Activated naive CD4-positive, alpha-beta T cell (primary cell): ENCODE measurements at places on chromosomes 5 and 9.

DNA sequence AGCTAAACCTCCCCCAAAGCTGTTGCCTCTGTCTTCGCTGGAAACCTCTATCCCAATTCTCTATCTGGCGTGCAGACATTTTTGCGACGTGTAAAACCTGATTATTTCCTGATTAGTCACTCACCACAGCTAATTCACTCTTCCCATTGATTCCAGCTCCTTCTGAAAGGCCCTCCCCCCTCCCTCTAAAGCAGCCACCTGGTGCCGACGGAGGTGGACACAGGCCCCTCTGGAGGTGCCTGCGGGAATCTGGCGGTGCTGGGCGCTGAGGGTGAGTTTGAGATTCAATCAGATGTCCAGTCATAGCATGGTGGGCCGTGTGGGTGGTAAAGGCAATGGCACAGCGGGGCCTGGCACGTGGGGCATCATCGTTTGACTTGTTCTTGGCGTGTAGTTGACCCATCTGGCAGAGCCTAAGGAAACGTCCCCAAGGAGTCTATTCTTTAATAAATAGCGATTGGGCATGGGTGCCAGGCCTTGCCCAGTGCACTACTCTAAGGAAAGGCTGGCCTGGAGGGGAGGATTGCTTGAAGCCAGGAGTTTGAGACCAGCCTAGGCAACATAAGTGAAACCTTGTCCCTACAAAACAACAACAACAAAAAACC lies 271.1 kb upstream of the MVB12B start:
- no peak for DNase-seq

DNA sequence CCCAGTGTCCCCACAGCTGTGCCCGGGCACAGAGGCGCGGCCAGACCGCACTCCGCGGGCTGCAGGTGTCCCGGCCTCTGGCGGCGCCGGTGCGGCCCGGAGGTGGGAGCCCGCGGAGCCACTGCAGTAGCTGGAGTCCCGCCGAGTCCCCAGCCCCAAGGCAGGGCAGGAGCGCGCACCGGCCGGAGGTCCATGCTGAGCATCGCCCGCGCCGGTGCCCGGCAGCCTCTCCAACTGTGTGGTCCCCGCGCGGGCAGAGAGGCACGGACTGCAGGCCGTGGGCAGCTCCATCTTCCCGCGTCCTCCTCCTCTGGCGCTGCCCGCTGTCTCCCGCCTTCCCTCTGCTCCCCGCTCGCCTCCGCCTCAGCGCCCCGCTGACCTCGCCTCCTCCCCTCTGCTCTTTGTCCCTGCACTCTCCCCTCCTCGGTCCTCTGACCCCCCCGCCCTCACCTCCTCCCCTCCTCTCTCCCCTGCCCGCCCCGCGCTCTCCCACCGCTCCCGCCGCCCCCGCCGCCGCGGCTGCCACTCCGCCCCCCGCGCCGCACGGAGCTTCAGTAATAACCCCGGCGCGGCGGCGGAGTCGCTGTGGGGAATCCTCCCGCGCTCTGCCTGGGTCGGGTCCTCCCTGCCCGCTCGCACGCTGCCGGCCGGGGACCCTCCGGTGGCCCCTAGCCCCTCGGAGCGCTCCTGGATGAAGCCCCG lies at the start of gene ADAMTS16:
ADAMTS16 (plus strand) TSS at position 554 of the 702 bp plus-strand sequence; CDS start at position 692, 138 bp downstream.
- DNase-seq, result no peak

DNA sequence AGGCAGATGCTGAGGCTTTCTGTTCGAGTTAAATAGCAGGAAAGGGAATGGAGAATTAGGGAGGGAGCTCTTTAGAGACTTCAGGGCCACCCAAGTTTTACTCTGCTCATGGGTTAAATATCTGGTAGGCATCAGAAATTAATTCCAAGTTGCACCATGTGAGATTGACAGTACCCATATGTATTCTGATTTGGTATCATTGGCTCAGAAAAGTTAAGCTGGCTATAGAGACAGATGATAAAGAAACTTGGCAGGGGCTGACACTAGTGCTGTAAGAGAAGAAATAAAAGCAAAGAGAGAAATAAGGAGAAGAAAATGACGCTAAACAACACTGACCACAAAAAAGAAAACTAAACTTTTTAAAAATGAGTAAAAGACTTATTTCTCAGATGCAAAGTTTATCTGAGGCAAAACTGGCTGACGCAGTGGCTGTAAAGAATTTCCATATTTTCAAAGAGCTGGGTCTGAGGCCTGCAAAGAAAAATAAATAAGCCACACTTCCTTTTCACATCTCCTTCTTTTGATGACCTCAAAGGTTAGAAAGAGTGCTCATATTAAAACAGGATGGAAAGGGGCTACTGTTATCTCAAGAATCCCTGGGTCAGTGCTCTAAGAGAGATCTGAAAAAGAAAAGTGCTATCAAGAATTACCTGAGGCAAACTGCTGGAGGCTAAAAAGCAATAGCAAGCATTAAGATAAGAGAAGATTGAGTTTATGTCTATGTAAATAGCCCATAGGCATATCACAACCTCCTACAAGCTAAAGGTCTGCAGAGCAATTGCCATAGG lies 399.0 kb upstream of the MEF2C start:
- DNase-seq, result no peak

DNA sequence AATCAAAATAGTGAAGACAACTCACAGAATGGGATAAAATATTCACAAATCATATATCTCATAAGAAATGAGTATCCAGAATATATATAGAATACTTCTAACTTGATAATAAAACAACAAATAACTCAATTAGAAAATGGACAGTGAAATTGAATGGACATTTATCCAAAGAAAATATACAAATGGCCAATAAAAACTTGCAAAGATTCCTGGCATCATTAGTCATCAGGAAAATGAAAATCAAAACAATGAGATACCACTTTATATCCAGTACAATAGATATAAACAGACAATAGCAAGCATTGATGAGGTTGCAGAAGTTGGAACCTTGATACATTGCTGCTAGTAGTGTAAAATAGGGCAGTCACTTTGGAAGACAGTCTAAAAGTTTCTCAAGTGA lies 12.8 kb upstream of the TLR4 start:
- DNase-seq, result no peak

DNA sequence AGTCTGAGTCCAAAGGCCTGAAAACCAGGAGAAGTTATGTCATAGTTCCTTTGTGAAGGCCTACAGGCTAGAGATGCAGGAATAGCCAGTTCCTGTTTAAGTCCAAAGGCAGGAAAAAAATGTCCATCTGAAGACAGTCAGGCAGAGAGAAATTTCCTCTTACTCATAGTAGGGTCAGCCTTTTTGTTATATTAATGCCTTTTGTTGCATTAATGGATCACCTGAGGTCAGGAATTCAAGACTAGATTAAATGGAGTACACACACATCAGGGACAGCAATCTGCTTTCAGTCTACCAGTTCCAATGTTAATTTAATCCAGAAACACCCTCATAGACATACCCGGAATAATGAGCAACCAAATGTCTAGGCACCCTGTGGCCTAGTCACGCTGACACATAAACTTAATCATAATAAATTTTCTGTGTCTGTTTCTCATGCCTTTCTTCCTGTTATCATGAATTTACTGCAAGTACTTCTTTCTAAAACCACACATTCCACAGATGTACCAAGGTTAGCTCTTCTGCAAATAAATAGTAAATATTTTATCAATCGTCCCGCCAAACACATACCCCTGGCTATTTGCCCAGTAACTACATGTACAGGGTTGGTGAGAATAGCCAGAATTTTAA lies 703.9 kb downstream of the EFNA5 start:
- DNase-seq, result no peak

DNA sequence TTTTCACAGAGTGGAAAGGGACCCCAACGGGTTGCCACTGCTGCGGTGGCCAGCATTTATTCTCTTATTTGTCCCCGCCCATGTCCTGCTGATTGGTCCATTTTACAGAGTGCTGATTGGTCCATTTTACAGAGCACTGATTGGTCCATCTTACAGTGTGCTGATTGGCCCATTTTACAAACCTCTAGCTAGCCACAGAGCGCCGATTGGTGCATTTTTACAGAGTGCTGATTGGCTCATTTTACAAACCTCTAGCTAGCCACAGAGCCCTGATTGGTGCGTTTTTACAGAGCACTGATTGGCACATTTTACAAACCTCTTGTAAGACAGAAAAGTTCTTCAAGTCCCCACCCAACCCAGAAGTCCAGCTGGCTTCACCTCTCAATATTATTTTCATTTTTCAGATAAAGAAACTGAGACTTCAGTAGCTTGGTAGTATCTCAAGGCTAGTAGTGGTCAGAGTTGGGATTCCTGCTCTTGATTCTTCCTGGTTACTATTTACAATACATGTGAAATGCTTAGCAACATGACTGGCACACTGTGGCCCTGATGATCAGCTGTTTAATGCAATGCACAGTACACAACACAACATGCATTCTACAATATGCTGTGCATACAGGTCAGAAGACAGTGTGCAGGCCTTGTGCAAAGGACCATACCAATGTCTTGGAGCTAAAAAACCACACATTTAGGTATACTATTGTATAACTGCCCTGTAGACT lies 63.6 kb upstream of the BOD1 start:
- no peak for DNase-seq

DNA sequence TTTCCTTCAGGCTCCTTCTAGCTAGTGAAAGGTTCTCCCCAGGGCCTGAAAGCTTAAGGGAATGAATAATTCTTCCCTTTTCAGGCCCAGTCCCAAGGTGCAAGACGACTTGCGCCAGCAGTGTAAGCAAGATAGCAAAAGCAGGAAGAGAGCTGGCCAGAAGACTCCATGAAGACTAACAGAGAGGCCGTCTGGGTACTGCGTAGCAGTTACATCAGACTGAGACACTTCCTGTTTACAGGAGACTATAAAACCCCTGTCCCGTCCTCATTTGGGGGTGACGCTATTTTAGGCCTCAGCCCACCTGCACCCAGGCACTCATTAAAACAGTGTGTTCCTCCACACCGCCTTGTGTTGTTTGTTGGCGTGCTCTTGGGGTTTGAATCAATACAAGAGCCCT lies 90.7 kb upstream of the MOCS2 start:
- no peak for DNase-seq

GRCh38 chr5:92544596-92544995 lies 1036.4 kb downstream of the NR2F1-AS1 start:
- no peak for DNase-seq

DNA sequence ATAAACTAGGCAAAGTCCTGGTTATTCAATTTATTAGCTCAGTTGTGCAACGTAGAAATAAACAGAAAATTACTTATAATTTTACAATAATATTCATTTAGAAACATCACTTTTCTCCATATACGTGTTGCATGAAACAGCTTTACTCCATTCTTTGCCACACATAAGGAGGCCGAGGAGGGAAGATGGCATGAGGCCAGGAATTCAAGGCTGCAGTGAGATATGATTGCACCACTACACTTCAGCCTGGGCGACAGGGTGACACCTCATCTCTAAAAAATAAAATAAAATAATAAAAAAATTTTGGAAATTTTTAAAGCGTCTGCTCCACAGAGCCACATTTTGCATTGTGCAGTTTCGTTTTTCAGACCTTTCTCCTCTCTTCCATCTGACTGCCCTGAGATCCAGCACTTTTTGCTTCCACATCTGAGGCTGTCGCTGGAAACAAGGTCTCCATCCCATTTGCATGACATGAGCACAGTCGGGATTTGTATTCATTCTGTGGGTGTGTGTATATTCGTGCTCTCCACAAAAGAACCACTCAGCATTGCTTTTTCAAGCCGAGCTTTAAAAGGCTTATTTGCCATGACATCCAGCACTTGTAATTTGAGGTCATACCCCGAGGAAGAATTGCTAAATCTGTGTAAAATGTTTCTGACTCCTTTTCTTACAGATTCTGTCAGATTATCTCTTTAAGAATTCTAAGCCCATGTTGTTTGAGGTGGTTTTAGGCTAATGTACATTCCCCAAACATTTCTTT lies 98.6 kb upstream of the MSX2 start:
- no peak for DNase-seq

GRCh38 chr5:91235271-91235694 lies 147.8 kb downstream of the ARRDC3 start:
- DNase-seq, result no peak

DNA sequence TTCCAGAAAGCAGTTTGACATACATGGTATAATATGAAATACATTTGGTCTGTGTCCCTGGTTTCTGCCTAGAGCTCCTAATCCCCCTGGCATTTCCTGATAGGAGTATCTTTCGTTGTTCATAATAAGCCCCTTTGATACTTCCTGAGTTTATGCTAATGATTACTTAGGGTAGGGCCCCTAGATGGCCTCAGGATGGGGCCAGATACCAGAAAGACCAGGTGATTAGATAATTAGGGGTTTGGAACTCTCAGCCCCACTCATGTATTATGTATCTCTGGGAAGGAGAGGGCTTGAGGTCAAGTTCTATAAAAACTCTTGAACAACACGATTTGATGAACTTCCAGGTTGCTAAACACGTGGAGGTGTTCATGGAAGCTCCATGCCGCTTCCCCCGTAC lies 163.3 kb upstream of the ZNF608 start:
- no peak for DNase-seq

DNA sequence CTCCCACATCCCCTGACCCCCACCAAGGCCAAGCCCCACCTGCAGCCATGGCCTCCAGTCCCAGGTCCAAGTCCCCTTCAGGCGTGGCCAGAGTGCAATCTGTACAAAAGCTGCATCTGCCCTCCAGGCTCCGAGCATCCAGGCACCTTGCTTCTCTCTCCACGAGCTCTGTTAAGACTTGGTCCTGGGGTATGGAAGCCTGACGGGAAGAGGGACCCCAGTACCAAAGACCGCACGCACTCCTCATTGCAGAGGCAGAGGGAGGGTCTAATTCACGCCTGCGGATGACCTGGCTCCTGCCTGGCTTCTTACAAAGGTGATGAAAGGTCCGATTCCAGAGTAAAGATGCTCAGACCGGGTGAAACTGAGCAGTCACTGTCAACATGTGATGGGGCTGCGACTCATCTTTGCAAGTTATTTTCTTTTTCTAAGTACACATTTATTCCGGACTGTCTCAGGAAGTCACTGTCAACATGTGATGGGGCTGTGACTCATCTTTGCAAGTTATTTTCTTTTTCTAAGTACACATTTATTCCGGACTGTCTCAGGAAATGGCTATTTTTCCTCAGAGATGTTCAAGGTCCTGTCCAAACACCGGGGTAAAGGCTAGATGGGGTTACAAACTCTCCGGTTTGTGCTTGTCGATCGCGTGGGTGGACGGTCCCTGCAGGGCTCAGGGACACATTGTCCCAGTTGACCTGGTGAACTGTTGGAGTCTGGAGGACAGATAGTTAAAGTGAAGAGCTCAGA lies 252.0 kb upstream of the IRX4 start:
- DNase-seq, result no peak

DNA sequence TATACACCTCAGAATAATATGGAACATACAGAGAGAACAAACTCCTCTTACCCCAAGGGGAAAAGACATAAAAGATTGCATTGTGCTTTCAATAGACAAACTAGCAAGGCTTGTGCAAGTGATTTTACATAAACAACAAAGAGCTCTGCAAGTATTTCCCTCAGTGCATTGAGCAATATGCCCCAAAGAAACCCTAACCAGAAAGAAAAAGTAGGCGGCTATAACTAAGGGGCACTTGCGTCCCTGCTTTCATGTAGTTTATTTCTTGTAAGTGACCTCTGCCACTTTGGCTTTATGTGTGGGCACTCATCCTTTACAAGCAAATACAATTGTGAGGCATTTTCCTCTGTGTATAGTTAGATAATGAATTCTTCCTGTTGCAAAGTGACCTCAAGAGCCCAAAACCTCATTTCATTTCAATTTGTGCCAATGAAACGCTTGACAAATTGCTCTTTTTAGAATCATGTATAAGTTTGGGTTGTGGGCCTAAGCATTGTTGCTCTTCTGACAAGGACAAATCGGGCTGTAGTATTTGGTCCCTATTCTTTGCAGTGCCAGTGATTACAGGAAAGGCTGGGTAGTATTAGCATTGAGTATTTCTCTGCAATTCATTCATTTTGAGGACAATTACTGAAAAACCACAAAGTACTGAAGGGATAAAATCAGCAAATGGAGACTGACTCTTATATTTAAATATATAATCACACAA lies 282.2 kb downstream of the DTWD2 start:
- DNase-seq, result no peak
